ENCODE measurements at places on chromosomes 5 and 9. TPM values are rescaled to one million over a fixed set of nuclear protein-coding genes. Genes with fewer than 3 reads are reported as not detected.

The FCN2 gene
- polyA plus RNA-seq, result not detected

The PTTG1 gene
- polyA plus RNA-seq, result 12.1 TPM

The PROB1 gene
- polyA plus RNA-seq, result 1.0 TPM

The FBN2 gene
- polyA plus RNA-seq, result under 0.01 TPM

The PRRX2 gene
- polyA plus RNA-seq, result 1.2 TPM

The HACD4 gene
- 0.94 TPM for polyA plus RNA-seq

The HAVCR2 gene
- polyA plus RNA-seq, result 0.45 TPM

The TMC1 gene
- 0.25 TPM for polyA plus RNA-seq

The PTPRD gene
- 5.6 TPM for polyA plus RNA-seq

The FCHO2 gene
- 33.8 TPM for polyA plus RNA-seq

The FBXW2 gene
- 45.4 TPM for polyA plus RNA-seq

The FAM163B gene
- 0.12 TPM for polyA plus RNA-seq

The DAPK1 gene
- 6.8 TPM for polyA plus RNA-seq

The ASPN gene
- polyA plus RNA-seq, result 0.22 TPM

All from small intestine (tissue), 16 donors.